ENCODE measurements at places on chromosomes 1 and 21.

- peak; percentile 16 for DNase-seq
These were observed 87.1 kb upstream of the CACNA1E start for GRCh38 chr1:181396171-181396670.

DNA sequence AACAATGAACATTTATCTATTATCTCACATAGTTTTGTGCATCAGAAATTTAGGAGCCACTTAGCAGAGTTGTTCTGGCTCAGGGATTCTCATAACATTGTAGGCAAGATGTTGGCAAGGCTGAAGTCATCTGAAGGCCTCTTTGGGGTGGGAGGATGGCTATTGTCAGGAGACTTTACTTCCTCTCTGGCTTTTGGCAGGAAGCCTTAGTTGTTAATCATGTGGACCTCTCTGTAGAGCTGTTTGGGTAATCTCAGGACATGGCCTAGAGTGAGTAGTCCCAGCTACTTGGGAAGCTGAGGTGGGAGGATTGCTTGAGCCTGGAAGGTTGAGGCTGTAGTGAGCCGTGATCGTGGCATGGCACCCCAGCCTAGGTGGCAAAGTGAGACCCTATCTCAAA, 40.2 kb downstream of the RASAL2 start:
- peak; percentile 28 for DNase-seq

GRCh38 chr1:96416111-96416595, 305.4 kb upstream of the PTBP2 start:
- peak; percentile 40 for DNase-seq

DNA sequence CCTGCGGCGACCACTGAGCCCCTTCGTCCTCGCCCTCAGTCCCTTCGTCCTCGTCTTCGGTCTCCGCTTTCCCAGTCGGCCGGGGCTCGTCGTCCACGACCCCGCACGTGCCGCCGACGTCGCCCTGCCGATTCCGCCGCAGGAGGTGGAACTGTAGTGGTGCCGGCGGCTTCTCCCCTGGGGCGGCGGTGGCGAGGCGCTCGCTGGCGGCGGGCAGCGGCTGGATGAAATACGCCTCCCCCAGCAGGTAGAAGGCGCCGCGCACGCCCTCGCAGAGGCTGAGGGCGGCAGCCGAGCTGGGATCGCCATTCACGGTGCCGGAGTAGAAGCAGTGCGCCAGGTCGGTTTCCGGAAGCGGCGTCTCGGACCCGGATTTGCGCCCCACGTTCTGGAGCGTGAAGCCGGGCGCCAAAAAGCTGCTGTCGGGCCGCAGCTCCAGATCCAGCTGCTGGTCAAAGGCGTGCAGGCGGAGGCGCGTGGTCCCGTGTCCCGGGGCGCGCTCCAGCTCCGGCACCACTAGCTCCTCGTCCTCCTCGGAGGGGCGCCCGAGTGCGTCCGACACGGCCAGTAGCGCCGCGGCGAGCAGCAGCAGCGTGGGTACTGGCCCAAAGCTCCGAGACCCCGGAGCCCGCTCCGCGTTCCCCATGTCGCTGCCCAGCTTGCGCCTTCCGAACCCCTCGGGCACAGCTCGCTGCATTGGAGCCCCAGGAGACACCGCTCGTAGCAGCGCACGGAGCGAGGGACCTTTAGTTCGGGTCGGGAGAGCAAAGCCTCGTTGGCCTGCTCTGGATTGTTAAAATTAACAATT, 747 bp downstream of the ADAMTS1 start:
- no peak for DNase-seq

DNA sequence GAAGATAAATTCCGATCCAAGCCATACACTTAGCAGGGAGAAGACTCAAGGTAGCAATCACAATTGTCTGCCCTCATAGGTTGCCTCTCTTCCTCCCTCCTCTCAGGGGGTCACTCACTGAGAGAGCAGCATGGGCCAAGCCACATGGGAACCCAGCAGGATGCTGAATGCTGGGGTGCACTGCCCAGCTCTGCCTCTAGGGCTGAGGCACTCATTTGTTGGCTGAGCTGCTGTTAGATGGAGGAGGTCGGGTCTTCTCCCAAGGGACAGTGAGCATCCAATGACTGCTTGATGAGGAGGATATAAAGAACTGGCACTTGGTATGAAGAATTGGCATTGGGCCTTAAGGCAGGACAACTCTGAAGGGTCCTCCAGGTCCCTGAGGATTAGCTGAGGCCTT, 418.8 kb downstream of the SIPA1L2 start:
- no peak for DNase-seq

DNA sequence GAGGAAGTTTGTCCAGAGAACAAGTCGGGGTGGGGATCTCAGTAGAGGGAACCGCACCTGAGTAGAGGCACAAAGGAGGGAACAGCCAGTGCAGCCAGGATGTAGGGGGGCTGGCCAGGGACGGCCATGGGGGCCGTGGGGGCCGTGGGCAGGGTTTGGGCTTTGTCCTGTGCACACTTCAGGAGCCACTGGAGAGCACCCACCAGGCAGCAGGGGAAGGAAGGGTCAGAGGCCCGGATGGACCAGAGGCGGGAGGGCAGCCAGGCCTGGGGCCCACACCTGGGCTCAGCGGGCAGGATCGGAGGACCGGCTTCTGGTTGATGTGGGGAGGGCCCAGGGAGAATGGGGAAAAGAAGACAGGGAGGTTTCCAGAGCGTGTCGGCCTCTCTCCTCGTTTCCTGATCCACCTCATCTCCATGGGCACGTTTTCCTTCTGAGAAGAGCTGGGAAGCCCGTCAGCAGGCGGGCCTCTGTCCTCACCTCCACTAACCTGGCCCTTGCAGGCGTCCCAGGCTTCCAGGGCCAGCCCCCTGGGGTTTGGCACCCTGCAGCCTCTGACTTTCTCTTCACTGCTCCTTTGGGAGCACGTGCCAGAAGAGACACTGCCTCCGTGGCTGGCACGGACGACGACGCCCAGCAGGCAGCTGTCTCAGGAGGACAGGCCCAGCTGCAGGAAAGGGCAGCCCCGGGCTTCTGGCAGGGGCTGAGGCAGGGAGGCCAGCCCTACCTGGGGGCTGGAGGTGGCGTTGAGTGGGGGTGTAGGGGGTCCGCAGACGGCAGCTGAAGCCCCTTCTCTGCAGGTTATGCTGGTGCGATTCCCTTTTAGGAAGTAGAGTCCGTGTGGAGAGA, 16.8 kb upstream of the PDXK start:
- no peak for DNase-seq

DNA sequence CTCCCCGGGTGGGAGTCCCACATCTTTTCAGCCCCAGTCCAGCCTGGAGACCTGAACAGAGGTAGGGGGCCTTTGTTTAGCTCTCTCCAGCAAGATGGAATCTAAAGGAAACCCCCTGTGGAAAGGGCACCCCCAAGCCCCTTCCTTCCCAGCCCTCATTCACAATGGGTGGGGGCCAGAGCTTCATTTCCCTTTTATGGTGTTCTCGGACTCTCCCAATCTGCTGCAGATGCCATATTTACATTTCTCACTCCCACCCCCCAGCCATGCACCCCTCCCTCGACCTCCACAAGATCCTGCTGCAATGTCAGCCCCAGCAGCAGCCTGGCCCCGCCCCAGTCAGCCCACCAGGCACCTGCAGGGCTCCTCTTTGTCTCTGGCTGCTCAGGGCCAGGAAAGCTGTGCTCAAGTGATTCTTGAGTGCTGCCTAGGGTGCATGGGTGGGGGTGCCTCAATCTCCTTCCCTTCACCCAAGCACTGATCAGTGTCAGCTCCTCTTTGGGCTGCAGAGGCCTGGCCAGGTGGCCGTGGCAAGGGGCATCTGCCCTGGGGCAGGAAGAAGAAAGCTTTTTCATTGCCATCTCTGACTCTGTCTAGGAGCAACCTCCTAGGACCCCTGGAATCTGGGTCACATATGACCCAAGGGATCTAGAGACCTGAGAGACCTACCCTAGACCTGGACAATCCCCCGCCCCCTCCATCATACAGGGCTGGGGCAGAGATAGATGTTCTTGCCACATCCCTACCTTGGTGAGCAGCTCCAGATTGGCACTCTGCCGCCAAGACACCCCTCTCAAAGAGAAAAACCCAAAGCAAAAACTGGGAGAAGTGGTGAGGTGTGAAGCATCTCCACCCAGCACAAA, 1.7 kb downstream of the KIF21B start:
- no peak for DNase-seq
